Activated CD8-positive, alpha-beta memory T cell treated with anti-CD3 and anti-CD28 coated beads for 48 hours (primary cell): ENCODE measurements at places on chromosomes 1 and 21.

GRCh38 chr1:53869454-53870117 is 20.0 kb downstream of the YIPF1 start:
- DNase-seq: no peak

- no peak for DNase-seq
Observed at GRCh38 chr1:218529646-218530300, 184.6 kb downstream of the TGFB2 start.

GRCh38 chr1:82034812-82035211 is 234.1 kb downstream of the ADGRL2 start:
- no peak for DNase-seq

DNA sequence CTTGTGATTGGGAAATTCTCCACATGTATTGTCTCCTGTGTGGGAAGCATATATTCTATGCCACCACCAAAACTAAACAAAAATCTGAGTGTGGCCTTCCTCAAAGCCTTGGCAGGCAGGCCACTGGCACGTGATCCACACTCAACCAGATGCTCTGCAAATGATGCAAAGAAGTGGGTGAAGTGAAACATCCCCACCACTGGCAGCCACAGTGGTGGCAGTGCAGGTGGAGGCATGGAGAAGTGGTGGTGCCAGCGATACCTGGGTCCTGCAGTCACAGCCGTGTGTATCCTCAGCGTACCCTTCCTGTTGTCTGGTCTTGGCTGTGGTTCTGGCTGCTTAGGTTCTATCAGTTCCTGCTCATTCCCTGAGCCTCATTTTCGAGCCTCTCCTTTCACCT is 65.2 kb downstream of the PLPPR5 start:
- no peak for DNase-seq

DNA sequence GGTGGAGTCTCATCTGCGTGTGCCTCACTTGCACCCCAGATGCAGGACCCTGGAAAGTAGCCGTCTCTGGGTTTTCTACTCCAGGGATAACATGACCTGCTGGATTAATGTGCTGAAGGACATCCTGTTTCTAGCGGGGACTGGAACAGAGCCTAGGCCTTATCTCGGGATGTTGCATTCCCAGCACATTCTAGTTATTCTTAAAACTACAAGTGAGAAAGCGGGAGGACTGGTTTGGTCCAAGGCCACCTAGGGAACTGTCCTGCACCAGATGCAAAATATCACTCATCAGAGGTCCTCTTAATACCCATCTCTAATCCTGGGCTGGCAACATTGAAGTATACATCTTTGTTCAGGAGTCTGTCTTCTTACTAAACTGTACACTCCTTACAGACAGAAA is 179.9 kb downstream of the ZC3H11B start:
- no peak for DNase-seq

DNA sequence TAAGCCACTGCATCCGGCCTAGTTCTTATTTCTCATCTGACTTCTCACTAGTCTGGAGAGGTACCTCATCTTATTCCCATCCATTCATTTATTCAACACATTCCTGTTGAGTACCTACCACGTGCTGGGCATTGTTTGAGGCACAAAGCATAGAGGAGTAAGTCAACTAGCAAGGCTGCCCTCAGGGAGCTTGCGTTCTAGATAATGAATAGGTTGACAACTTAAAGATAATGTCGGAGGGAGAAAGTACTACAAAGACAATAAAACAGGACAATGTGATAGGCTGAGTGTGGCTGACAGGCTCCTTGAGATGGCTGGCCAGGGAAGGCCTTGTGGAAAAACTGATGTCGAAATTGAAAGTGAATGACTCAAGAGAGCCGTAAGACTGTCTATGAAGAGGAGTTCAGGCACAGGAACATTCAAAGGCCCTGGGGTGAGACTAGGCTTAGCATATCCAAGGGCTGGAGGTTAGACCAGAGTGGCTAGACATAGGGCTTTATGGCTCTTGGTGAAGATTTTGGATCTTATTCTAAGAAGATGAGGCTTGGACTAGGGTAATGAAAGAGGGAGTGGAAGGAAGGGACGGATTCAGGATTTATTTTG is 18.3 kb downstream of the SPATA21 start:
- no peak for DNase-seq

GRCh38 chr1:43311521-43311920 is 10.7 kb downstream of the TIE1 start:
- DNase-seq: no peak

DNA sequence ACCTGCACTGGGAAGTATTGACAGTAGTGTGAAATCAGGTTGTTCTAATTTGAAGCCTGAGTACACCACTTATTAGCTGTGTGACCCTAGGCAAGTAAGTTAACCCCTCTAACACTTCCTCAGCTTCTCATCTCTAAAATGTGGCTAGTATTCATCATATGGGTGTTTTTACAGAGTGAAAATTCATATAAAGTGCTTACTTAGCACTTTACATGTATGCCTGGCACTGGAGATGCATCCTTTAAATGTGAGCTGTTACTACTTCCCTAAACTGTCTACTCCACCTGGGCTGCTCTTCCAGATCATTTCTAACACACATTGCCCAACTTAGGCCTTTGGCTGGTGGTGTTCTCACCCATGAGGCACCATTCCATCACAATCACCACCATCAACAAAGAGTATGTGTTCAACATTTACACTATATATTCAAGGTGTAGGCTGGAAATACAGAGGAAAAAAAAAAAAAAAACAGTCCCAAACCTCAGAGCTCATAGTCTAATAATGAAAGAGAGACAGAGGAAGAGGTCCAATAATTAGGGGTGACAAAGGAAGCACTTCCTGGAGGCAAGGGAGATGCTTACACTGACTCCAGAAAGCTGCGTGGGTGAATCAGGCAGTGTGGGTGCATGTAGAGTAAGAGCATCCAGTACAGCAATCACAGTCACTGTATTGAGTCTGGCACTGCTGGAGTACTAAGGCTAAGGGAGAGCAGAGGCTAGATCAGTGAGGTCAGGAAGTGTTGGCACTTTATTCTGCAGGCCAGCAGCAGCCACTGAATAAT is 3.6 kb downstream of the STX6 start:
- DNase-seq: no peak
